ENCODE measurements at places on chromosomes 16 and 17. TPM values are rescaled to one million over a fixed set of nuclear protein-coding genes. Genes with fewer than 3 reads are reported as not detected.
A peak's percentile ranks its signal among the peaks of the same experiment; 100 is the strongest.

The SLC5A11 gene
- total RNA-seq: not detected

The NPIPA2 gene
- 0.25 TPM for total RNA-seq

DNA sequence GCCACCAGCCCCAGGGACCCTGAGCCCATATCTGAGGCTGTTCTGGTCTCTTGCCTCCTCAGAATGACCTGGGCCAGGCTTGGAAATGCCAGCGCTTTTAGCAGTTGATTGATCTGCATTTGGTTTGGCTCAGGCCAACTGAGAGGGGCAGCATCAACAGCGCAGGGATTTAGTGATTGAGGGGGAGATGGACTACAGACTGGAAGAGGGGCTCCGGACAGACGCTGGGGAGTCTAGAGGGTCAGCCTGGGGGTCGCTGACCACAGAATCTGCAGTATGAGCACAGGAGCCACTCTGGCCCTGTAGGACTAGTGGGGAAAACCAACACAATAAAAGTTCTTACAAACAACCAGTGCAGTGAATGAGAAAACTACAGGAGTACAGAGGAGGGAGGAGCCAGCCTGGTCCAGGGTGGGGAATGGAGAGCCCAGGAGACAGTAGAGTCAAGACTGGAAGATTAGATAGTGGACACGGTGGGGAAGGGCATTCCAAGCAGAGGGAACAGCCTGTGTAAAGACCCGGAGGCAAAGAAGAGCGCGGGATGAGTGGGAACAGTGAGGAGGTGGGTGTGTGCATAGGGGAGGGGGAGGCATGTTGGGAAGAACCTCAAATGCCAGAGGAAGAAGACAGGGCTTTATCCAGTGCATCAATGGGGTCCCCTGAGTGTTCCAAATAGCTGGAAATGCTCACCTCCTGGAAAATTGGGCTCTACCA is 128.9 kb downstream of the MRM1 start:
- no peak for DNase-seq

- no peak for DNase-seq
Measured at GRCh38 chr17:57730026-57730701, 14.9 kb downstream of the CCDC182 start.

DNA sequence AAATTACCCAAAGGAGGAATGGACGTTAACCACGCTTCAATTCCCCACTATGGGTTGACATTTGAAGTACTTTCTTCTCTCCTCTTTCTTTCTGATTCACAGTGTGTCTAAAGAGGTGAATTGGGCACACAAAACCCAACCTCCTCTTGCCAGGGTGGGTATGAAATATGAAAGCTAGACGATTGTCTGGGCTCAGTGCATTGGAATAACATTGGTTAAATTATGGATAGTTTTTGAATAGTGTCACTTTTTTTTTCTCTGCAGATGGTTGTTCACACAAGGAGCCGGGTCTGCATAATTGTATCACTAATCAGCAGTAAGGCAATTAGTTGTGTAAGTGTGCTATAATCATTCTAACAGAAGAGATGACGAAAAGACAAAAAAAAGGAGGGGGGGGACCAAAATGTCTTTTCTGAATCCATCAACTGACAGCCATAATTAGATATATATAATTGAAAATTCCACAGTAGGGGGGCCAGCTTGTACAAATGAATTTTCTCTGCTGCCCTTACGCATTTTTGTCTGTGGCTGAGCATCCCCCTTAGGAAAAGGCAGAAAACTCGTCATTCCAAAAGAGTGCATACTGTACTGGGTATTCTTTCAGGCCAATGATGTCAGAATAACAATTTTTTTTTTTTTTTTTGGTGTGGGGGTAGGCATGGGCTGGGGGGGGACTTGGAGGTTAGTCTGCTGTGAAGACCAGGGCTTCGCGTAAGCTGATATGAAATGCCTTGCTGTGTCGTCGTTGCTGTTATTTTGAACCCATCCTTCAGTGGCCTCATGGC is 307.5 kb upstream of the SALL1 start:
- no peak for DNase-seq

- DNase-seq: no peak
Measured at GRCh38 chr16:75265911-75266701, 14.7 kb upstream of the BCAR1 start.

DNA sequence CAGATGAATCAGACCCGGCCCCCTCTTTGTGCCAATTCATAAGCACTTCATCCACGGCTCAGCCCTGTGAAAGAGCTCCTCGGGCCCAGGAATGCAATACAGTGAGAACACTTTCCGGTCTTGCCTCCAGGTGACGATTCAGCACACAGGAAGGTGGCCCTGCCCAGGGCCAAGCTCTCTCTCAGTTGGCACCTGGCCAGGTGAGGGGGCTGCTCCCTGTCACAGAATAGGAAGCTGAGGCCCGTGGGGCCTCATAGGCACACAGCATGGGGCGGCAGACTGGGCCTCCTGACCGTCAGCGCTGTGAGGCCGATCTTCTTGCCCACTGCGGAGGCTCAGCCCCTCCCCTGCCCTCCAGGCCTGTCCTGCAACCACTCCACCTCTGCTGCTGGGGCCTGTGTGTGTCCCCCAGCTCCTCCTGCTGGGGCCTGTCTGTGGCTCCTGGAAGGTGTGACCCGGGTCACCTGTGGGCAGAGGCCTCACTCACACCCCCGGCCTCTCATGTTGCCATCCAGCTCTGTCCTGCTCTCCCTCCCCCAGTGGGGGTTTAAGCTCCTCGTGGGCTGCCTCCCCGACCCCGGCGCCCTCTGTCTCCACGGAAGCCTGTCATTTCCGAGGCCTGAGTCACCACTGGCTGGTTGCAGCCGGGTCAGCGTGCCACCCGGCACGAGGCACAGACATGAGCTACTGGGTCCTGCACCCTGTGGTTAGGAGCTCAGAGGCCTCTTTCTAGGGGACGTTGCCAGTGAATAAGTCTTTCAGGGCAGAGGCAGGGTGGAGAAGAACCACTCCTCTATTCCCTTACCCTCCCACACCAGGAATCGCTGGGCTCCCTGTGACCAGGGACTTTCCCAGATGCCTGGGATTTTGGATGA is 114.4 kb downstream of the SEC14L1 start:
- DNase-seq: peak; percentile 97

- peak; percentile 39 for DNase-seq
Measured at GRCh38 chr17:27578718-27579085, 52.3 kb upstream of the LGALS9 start.

- DNase-seq: no peak
Measured at GRCh38 chr16:67917140-67917851, 14.4 kb downstream of the CTRL start.

GRCh38 chr17:37745801-37746426 is 1.1 kb upstream of the HNF1B start:
- no peak for DNase-seq

DNA sequence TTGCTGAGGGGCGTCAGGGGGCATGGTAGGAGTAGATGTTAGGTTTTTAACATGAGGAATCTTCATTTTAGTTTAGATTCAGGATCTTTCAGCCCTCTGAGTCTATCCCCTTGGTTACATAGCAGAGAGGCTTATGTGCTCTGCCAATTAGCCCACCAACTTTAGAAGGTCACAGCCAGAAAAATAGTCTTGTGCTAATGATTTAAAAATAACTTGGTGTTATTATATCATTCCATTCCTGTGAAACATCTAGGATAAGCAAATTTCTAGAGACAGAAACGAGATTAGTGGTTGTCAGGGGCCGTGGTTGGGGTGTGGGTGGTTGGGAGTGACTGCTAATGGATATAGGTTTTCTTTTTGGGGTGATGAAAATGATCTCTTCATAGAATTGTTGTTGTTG is 183.7 kb downstream of the SNX29 start:
- DNase-seq: no peak

- no peak for DNase-seq
Measured at GRCh38 chr16:57531253-57531575, 5.2 kb downstream of the CCDC102A start.

- DNase-seq: no peak
Measured at GRCh38 chr16:84356591-84357116, 11.7 kb upstream of the ATP2C2 start.

GRCh38 chr17:34706029-34706428 is 126.6 kb downstream of the TMEM132E start:
- DNase-seq: no peak

DNA sequence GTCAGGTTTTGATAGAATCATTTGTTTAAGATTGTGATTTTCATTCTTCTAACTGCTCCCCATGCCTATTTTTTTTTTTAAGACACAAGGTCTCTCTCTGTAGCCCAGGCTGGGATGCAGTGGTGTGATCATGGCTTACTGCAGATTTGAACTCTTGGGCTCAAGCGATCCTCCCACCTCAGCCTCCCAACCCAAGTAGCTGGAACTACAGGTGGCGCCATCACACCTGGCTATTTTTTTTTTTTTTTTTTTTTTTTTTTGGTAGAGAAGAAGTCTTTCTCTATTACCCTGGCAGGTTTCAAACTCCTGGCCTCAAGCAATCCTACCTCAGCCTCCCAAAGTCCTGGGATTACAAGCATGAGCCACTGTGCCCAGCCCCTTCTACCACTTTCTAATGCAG is 223.3 kb downstream of the CBLN1 start:
- no peak for DNase-seq

Measured in renal cortical epithelial cell (primary cell).